ENCODE measurements at places on chromosomes 4 and X.

DNA sequence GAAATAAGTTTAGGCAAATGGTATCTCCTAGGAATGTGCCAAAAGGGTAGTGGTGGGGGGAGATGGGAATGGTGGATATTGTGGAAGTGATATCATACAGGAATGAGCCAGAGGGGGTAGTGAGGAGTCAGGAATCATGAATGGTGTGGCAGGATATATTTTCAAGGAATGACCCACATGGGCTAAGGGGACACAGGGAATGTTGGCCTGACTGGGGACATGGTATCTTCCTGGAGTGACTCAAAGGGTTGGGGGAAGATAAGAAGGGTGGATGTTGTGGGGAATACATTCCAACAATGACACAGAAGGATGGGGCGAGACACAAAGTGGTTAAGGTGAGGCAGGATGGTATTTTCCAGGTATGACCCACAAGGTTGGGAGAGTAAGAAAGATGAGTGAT lies 60.6 kb downstream of the MAOA start:
- no peak for DNase-seq

DNA sequence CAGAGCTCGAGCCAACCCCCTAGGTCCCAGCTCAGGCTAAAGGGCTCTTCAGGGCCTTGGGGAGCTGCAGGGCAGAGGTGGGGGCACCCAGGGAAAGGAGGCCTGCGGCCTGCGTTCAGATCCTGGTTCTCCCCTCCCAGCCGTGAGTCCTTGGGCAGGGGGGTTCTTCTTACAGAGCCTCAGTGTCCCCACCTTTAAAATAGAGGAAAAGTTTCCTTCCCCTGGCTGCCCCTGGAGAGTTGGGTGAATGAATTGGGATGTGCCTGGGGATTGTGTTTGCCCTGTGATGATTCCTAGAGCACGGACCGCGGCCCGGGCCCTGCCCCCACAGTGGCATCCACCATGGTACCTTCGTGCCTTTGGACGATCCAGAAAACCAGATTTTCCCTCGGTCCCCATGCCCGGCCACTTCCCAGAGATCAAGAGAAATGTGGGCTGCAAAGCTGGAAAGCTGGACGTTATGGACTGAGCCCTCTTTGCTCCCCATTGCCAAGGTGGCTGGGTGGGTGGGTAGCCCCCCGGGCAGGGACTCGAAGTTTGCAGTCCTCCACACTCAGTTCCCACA lies 11.4 kb downstream of the HTRA3 start:
- no peak for DNase-seq

DNA sequence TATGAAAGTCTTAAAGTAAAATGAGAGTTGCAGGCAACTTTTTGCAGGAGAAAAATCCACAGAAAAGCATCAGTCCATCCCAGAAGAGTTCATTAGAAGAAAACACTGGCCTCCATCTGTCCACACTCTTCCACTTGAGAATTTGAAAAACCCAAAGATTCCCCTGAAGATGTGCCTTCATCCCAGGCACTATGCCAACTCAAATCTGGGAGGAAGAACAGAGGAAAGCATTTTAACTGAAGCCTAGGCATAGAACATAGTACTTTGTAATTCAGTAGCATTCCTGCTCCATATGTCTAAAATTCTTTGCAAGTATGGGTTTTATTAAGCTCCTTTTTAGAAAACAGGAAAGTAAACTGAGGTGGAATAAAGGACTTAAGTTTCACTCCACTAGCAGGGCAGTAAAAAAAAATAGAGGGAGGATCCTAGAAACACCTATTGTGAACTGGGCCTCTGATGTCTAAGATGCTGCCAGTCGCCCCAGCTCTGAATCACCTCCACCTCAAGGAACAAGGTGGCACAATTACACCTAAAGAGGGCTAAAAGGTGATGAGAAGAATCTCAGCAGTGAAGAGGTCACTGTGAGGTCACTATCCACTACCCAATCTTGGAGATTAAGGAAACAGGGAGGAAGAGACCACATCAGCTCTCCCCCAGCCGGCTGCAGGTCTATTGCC lies 141.9 kb upstream of the FAM241A start:
- DNase-seq, result no peak

GRCh38 chrX:34371754-34372153 lies 239.6 kb upstream of the FAM47A start:
- no peak for DNase-seq

DNA sequence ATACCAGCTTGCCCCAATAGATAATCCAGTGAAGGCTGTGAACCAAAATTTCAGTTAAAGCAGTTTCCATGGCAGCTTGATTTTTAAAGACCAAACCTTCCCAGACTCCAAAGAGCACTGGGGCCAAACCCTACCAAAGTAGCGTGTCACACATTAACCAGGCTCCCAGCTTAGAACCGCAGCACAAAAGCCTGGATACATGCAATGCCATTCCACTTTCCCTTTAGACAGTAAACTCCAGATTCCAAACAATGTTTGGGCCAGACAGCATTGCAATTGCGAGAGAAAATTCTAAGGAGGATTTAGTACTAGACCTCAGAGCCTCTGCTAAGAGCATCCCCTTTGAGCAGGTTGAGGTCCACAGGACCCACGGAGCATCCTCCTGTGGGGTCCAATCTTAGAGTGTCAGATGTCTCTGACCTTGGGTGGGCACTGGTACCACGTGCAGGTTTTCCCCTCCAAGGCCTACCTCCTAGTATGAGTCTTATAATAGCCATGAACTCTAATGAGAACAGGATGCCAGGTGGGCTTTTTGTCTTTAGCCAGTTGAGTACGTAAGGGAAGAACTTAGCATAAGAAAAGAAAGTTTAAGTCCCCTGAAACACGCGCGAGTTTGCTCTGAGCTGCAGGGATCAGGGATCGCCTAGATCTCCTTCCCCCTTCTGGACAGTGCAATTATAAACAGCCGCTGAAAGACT lies 38.8 kb downstream of the MGARP start:
- no peak for DNase-seq

DNA sequence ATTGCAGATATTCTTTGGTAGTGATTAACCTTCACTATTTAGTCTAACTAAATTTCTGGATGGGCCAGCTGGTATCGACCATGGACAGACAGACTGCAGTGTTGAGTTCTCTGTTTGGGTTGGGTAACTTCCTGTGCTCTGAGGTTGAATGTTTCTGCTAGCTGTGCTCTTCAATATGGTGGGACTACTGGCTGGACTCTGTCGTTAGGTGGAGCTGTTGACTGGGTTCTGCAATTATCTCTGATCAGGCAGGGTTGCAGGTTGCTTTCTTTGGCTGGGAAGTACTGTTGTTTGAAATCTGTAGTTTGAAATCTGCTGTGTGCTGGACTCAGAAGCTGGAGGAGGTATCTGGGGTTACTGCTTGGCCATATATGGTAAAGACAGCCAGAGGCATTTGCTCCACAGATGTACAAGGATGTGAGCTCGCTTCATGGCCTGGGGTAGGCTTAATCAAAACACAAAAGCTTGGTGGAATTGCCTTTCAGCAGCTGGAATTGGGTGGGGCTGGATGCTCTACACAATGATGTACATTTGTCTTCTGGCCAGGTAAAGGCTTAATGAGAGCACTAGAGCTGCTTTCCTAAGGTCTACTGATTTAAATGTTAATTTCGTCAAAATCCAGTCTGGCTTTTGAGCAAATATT lies 1472.0 kb downstream of the FAM133A start:
- DNase-seq, result no peak

- DNase-seq, result no peak
These were observed 7.0 kb upstream of the SLC7A11 start for GRCh38 chr4:138249132-138249531.
